ENCODE measurements at places on chromosomes 2 and 18.

DNA sequence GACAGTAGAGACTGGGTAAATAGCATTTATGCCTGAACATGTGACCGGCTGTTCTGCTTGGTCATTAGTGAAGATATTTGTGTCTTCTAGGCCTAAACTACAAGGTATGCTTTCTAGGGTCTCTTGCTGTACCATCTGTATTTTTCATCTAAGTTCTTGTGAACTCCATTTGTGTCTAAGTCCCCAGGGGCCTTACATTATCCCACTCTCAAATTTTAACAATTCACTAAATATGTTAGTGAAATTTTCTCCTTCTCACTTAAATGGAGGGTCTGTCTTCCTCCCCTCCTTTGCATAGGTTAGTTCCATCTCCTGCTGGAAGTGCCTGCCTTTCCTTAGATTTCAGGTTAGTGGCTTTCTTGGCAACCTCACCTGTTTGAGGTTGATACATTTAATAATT lies 382.6 kb downstream of the RAD51AP2 start:
- H3K27me3 ChIP-seq, result no peaks in the 10 kb centered on the region
- H3K36me3 ChIP-seq, result no peaks in the 10 kb centered on the region
- H3K4me3 ChIP-seq, result no peak overlapping the region
- H3K4me1 ChIP-seq, result no peaks in the 10 kb centered on the region

- H3K4me1 ChIP-seq, result no peaks in the 10 kb centered on the region
- H3K27ac ChIP-seq, result no peak overlapping the region
- H3K27me3 ChIP-seq, result no peaks in the 10 kb centered on the region
- no peak overlapping the region for H3K4me3 ChIP-seq
These were observed 113.4 kb upstream of the MCFD2 start for GRCh38 chr2:47028846-47029560.

DNA sequence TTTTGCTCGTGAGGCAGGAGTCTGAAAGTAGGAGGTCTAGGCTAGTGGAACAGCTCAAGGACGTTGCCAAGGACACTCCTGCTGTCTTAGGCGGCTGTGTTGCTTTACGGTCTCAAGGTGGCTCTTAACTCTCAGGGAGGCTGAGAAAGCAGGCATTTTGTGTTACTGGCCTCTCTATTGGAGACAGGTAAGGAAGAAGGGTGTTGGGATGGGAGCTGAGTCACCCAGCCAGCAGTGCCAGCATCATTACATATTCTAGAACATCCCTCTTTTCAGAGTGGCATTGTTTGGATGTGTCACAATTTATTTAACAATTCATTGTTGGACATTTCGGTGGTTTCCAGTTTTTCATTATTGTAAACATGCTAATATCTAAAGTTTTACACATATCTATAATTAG lies 30.8 kb upstream of the TMEM214 start:
- H3K4me3 ChIP-seq, result no peak overlapping the region
- DNase-seq, result no peak
- H3K27me3 ChIP-seq, result no peaks in the 10 kb centered on the region

DNA sequence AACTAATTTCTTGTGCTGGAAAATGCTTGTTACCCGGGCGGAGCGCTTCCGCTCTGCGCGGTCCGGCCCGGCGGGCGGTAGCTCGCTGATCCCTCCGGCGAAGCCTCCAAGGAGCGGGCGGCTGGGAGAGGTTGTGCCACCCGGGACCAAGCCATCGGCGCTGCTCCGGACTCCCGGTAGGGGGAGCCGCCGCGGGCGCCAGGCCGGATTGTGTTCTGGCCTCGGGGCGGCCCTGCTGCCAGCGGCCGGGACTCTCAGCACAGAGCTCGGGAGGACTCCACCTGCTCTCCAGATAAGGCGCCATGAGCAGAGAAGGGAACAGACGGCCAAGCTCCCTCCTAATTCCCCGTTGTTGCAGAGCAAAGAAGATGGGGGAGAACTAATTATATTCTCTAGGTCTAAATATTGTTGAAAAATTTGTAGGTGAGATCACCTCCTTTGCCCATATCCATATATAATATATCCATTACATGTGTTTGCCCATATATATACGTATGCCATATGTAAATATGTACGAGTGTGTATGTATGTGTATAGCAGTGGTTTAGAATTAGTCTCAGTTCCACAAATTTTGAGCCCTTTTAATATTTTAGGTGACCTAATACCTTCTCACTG lies 13.8 kb upstream of the SATB2 start:
- H3K4me1 ChIP-seq, result peaks cover 25% of the 10 kb centered on the region
- H3K27me3 ChIP-seq, result peaks cover 78% of the 10 kb centered on the region
- no peaks in the 10 kb centered on the region for H3K36me3 ChIP-seq
- H3K4me3 ChIP-seq, result no peak overlapping the region

DNA sequence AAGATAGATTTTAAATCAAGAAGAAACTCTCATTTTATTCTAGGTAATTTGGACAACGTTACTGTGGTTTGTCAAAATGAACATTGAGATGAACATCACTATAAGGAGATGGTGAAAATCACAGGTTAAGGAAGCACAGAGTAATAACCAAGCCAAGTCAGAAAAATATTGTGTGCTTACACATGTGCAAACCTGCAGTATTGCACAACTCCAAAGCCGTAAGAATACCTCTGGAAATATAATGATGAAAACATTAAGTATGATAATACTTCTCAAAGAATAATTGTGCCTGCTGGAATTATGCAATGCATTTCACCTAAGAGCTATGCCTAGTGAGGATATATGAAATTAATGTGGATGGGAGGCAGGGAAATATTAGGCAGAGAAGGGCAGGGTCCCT lies 21.1 kb upstream of the GALNT5 start:
- no peaks in the 10 kb centered on the region for H3K36me3 ChIP-seq
- no peaks in the 10 kb centered on the region for H3K4me1 ChIP-seq
- no peak overlapping the region for H3K27ac ChIP-seq
- peaks cover 10% of the 10 kb centered on the region for H3K27me3 ChIP-seq
- no peak for DNase-seq

- no peak overlapping the region for H3K27ac ChIP-seq
- peaks cover 11% of the 10 kb centered on the region for H3K4me1 ChIP-seq
- no peaks in the 10 kb centered on the region for H3K36me3 ChIP-seq
These were observed 32.3 kb downstream of the EML6 start for GRCh38 chr2:54755641-54756326.

DNA sequence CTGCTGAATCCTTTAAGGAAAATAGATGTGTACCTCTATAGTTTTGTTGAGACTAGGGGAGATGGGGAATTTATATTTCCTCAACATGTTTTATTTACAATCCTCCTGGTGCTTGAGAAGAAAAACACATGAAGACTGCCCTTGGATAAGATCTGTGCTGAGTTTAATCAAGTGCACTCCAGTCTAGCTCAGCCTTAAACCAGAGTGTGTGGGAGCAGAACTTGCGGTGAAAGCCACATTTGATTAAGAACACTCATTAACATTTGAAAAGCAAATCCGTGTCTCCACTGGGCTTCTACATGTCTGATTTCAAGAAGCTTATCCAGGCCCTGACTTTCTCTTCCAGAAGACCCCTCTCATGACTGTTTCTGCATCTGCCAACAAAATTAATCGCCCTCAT lies 84.8 kb upstream of the ITGA6 start:
- DNase-seq, result no peak
- H3K4me1 ChIP-seq, result peaks cover 21% of the 10 kb centered on the region
- H3K27ac ChIP-seq, result no peak overlapping the region
- H3K36me3 ChIP-seq, result peaks cover 5% of the 10 kb centered on the region
- no peak overlapping the region for H3K4me3 ChIP-seq
- no peaks in the 10 kb centered on the region for H3K27me3 ChIP-seq

DNA sequence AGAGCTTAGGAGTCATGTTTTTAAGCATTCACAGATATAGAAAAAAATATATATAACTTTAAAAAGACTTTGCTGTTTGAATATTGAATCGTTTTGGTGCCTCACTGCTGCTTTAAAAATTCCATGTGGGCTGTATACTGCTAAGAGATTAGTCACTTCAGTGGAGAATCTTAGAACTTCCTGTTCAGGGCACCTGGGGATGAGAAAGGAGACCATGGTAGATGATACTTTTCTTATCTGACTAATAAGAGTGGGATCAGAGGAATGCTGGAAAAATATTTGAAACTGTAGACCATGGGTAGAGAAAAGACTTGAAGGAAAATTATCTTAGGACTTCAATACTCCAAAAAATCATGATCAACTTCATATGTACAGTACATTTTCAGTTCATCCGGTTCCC lies 442.2 kb upstream of the SETBP1 start:
- H3K4me3 ChIP-seq, result no peak overlapping the region
- DNase-seq, result no peak
- no peaks in the 10 kb centered on the region for H3K4me1 ChIP-seq
- no peaks in the 10 kb centered on the region for H3K27me3 ChIP-seq
- no peaks in the 10 kb centered on the region for H3K36me3 ChIP-seq

DNA sequence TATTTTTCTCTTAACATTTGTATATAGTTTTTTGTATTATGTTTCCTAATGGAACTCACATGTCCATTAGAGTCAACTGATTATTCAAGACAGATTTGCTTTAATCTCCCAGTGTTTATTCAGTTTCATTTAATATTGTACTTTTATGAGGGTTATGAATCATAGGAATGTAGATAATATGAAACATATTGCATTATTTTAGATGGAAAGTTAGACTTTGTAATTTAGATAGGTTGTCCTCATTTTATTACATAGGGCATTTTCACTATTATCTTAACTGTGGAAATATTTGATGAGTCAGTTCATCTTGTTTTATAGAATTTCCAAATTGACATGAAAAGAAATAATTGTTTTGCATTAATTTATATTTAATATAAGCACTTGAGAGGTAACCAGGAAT lies 240.8 kb downstream of the PLCL1 start:
- H3K4me3 ChIP-seq, result no peak overlapping the region
- no peaks in the 10 kb centered on the region for H3K27me3 ChIP-seq
- H3K4me1 ChIP-seq, result peaks cover 14% of the 10 kb centered on the region
- no peaks in the 10 kb centered on the region for H3K36me3 ChIP-seq
- DNase-seq, result no peak

DNA sequence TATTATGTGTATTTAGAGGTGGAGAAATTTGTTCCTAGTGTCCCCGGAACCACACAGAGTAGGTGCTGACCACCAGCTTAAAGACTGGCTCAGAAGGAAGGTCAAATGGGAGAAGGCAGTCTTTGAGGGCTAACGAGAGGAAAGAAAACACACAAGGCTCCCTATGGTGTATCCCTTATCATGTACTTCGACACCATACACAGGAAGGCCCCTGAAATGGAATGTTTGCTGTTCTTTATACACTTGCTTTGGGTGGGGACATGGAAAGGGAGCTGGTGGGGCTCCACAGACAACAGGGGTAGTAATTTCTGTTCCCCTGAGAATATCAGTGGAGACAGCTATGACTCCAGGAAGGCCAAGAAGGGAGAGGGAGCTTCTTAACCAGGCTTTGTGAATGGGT lies 6.0 kb downstream of the EPAS1 start:
- peaks cover 57% of the 10 kb centered on the region for H3K27me3 ChIP-seq
- no peak for DNase-seq
- peaks cover 33% of the 10 kb centered on the region for H3K4me1 ChIP-seq
- H3K27ac ChIP-seq, result no peak overlapping the region
- H3K4me3 ChIP-seq, result no peak overlapping the region
- no peaks in the 10 kb centered on the region for H3K36me3 ChIP-seq

- no peak overlapping the region for H3K4me3 ChIP-seq
- no peak for DNase-seq
- no peaks in the 10 kb centered on the region for H3K36me3 ChIP-seq
- H3K4me1 ChIP-seq, result no peaks in the 10 kb centered on the region
- no peak overlapping the region for H3K27ac ChIP-seq
- H3K27me3 ChIP-seq, result no peaks in the 10 kb centered on the region
These were observed 13.7 kb downstream of the NGEF start for GRCh38 chr2:232999354-232999753.

GRCh38 chr18:8439055-8439454 lies 170.2 kb upstream of the RAB12 start:
- no peaks in the 10 kb centered on the region for H3K36me3 ChIP-seq
- no peak overlapping the region for H3K4me3 ChIP-seq
- H3K27me3 ChIP-seq, result no peaks in the 10 kb centered on the region
- no peak for DNase-seq
- no peaks in the 10 kb centered on the region for H3K4me1 ChIP-seq

- no peak overlapping the region for H3K27ac ChIP-seq
- no peaks in the 10 kb centered on the region for H3K4me1 ChIP-seq
- DNase-seq, result no peak
- H3K27me3 ChIP-seq, result no peaks in the 10 kb centered on the region
These were observed 31.1 kb downstream of the SIGLEC15 start for GRCh38 chr18:45856531-45856930.

GRCh38 chr2:29606104-29607037 lies 315.0 kb downstream of the ALK start:
- DNase-seq, result no peak
- H3K4me1 ChIP-seq, result no peaks in the 10 kb centered on the region

GRCh38 chr2:172181840-172182239 lies 79.1 kb upstream of the DLX2 start:
- H3K27me3 ChIP-seq, result no peaks in the 10 kb centered on the region
- no peak overlapping the region for H3K4me3 ChIP-seq
- DNase-seq, result no peak

Measured in activated naive CD4-positive, alpha-beta T cell treated with anti-CD3 and anti-CD28 coated beads for 36 hours (primary cell).